Kasumi-1 (cell line): ENCODE measurements at places on chromosomes 13 and 19.
A peak's percentile ranks its signal among the peaks of the same experiment; 100 is the strongest.

DNA sequence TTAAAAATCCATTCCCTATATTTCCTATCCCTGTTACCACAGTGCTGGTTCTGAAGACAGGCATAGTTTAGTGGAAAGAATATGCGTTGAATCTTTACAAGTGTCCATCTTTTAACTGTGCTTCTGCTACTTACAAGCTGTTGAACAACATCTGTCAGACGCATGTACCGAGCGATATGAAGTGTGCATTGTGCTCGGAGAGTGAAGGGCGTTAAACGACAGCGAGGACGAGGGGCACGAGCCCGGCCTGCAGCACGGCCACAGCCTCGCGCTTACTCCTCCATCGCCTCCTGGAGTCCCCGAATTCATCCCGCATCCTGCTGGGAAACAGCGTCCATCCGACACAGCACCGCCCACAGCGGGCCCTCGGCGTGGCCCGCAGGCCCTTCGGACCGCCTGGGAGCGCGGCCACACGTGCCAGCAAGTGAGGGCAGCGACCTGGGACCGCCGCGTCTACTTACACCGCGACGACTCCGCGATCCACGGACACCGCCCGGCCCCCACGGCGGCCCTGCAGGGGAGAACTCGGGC lies 514 bp downstream of the PCID2 start:
- peak; percentile 10 for DNase-seq

GRCh38 chr19:41297628-41298347 lies 12.2 kb upstream of the CCDC97 start:
- DNase-seq = no peak

DNA sequence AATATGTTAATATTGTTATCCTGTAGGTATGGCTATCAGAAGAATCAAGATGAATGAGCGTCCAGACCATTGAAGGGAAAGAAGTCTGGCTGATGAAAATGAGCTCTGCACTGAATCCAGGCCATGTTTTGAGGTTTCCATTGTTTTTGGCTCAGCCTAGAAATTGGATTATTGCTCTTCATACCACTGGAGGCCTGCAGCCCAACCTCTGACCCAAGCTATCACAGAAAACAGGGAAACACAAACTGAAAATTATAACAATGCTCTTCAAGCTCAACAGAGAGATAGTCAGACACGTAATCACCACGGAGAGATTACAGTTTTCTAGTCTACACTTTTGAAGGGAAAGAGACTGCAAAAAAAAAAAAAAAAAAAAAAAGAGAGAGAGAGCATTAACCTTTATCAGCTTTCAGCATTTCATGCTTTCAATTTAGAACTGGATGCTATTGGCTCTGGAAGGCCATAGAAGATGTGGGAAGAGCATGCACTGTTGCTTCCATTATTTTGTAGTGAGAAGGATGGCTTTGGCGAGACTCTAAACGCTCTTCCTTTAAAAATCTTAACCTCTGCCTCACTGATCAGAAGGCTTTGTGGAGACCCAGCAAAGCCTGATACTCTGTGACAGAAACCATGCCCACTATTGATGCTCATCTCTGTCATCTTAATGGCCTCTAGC lies 10.8 kb downstream of the EDNRB start:
- DNase-seq = no peak

GRCh38 chr19:23393121-23393520 lies 2.1 kb downstream of the ZNF91 start:
- DNase-seq = no peak

GRCh38 chr19:51226067-51226466 lies 1.2 kb downstream of the CD33 start:
- peak; percentile 20 for DNase-seq

- DNase-seq = no peak
These were observed 36.3 kb downstream of the TRPM4 start for GRCh38 chr19:49193822-49194394.

GRCh38 chr19:48400018-48400742 lies 6.7 kb downstream of the GRIN2D start:
- DNase-seq = no peak

- peak; percentile 77 for DNase-seq
These were observed 16.9 kb upstream of the AP1M2 start for GRCh38 chr19:10603873-10604459.

DNA sequence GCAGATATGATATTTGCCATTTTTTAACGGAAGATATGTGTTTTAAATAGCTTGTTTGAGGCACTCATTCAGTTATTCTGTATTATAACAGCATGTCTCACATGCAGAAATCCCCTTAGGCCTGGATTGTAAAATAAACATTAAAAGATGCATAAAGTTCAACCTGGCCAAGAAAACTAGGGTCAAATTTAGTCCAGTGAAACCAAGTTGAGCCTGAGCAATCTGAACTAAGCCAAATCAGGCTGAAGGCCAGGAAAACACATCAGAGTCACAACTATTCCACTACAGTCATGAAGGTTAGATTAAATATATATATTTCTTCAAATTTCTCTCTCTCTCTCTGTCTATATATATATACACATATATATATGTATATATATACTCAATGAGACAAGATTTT lies 504.8 kb downstream of the SLITRK1 start:
- no peak for DNase-seq

DNA sequence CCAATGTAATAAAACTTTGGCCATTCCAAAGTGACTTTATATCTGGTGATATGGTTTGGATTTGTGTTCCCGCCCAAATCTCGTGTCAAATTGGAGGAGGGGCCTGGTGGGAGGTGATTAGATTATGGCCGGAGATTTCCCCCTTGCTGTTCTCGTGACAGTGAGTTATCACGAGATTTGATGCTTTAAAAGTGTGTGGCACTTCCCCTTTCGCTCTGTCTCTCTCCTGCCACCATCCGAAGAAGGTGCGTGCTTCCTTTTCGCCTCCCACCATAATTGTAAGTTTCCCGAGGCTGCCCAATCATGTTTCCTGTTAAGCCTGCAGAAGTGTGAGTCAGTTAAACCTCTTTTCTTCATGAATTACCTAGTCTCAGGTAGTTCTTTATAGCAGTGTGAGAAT lies 9.3 kb upstream of the NALCN start:
- no peak for DNase-seq

- DNase-seq = no peak
These were observed 825.6 kb downstream of the SLITRK6 start for GRCh38 chr13:84973661-84974060.

GRCh38 chr19:41821003-41821735 lies 23.3 kb downstream of the LYPD4 start:
- DNase-seq = peak; percentile 68

DNA sequence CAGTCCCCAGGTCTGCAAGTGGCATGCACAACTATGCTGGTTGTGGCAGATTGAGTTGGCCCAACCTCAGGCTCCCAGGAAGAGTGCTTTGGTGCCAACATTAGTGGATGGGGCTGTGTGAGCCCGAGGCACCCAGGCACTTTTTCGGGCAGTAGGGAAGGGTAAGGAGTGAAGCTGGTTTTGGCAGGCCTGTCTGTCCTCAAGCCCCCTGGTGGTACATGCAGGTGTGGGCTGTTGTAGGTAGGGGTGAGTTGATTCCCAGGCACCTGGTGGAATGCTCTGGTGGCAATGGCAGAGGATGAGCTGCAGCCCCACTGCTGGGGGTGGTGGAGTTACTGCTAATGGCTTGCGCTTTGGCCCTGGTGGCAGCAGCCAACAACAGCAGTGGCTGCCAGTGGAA lies 723.7 kb upstream of the SLITRK1 start:
- DNase-seq = no peak

DNA sequence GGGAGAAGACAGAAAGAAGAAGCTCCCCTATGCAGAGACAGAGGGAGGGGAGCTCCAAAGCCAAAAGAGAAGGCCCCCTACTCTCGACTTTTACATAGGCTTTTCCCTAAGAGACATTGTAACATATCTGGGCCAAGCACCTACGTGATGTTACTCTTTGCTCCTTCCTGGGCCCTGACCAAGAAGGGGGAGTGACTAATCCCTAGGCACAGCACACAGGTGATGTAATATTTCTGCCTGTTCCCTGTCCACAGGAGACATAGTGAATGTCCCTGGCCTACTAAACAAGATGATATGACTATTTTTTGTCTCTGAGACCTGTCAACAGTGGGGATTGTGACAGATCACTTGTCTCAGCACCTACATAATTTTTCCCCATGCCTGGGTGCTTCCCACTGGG lies 15.9 kb upstream of the ZNF254 start:
- no peak for DNase-seq

DNA sequence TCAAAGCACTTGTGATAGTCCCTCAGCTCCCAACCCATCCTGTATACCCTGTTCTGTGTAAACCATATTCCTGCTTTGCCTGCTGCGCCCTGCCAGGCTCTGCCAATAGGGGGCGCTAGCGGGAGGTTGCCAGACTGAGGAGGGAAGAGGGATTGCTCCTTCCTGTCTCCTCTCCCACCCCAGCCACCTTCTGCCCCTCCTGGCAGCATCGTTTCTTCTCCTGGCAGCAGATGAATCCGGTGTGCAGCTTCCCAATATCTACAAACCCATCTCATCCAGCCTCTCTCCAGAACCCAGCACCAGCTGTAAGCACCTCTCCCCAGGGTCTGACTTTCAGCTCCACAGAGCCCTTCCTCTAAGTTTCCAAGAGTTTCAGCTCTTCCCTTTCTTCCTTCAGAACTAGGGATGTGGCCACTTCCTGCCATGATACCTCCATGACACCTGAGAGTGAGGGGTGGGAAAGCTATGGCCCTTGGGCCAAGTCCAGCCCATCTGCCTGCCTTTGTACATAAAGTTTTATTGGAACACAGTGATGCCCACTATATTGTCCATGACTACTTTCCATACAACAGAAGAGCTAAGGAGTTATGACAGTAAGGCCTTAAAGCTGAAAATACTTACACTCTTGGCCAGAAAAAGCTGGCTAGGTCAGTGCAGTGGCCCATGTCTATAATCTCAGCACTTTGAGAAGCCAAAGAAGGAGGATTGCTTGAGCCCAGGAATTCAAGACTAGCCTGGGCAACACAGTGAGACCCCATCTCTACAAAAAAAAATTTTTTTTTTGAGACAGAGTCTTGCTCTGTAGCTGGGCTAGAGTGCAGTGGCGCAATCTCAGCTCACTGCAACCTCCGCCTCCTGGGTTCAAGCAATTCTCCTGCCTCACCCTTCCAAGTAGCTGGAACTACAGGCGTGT lies 34.5 kb upstream of the ATP1A3 start:
- peak; percentile 31 for DNase-seq

- DNase-seq = no peak
These were observed 6.3 kb downstream of the ARGLU1 start for GRCh38 chr13:106561551-106562170.

- DNase-seq = no peak
These were observed 2216.7 kb upstream of the PCDH20 start for GRCh38 chr13:63632321-63632720.

DNA sequence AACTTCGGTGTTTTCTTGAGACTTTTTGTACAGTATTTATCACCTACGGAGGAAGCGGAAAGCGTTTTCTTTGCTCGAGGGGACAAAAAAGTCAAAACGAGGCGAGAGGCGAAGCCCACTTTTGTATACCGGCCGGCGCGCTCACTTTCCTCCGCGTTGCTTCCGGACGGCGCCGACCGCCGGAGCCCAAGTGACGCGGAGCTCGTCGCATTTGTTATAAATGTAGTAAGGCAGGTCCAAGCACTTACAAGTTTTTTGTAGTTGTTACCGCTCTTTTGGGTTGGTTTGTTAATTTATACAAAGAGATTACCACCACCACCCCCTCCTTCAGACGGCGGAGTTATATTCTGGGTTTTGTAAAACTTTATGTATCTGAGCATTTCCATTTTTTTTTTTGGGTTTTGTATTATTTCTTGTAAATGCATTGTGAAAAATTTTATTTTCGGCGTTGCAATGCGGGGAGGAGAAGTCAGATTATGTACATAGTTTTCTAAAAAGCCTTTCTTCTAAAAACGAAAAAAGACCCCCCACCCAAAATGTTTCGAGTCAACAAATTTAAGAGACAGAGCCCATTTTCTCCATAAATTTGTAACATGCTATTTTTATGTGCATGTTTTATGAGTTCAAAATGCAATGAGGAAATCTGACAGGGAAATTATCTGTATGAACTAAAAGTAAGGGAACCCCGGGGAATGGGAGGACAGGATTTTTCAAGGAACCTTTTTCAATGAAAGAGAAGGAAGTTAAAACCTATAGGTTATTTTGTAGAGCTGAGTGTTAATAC lies 2.3 kb downstream of the SOX1 start:
- no peak for DNase-seq

DNA sequence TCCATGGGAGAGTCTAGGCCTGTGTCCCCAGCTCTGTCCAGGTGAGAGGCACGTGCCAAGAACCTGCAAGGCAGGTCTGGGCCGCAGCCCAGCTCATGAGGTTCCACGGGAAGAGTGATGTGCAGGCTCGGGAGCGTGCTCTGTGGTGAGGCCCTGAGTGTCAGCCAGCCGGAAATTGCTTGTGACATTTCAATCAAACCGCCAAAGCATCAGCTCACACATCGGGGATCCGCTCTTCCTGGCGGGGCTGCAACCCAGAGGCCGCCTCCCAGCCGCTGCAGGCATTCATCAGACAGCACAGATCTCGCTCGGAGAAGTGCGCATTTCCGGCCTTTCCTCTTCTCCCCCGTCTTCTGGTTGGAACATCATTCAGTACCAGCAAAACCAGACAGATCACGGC lies 109.3 kb downstream of the KDM4B start:
- DNase-seq = no peak

GRCh38 chr19:1806184-1807029 lies 5.7 kb downstream of the ATP8B3 start:
- DNase-seq = no peak

- DNase-seq = no peak
These were observed 6.1 kb downstream of the FSD1 start for GRCh38 chr19:4310247-4311121.

- peak; percentile 78 for DNase-seq
These were observed 6.9 kb downstream of the PEAK3 start for GRCh38 chr19:2274931-2275535.

- DNase-seq = no peak
These were observed 1344.6 kb downstream of the OLFM4 start for GRCh38 chr13:54373211-54373610.

DNA sequence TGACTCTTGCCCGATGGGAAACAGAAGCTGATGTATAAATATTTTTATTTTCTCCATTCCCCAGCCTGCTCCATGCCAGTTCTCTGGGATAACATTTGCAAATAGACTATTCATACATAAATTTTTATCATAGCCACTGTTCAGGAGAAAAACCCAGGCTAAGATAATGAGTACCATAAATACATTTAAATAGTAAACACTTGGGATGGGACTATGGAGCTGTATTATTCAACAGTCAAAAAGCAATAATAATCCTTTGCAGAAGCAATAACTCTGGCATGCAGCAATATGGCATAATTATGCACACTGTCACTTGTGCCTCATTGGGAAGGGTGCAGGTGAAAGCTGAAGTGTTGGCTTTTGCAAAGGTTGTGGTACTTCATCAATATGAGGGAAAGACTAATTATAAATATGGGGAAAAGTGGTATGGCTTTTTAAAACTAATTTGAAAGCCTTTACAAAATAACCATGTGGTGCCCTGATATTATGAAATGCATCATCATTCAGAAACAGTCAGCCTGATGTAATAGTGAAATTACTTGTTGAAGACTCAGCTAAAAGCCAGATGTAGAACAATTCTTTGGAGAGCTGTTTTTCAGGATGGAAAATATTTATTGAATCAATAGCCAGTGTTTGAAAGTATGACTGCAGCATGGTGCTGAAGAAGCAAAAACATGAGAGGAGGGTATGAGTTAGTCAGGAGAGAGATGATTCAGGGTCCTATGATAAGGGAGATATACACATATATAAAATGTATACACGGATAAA lies 2476.7 kb downstream of the PCDH9 start:
- no peak for DNase-seq
